ENCODE measurements at places on chromosomes 2 and 18.
A peak's percentile ranks its signal among the peaks of the same experiment; 100 is the strongest.

DNA sequence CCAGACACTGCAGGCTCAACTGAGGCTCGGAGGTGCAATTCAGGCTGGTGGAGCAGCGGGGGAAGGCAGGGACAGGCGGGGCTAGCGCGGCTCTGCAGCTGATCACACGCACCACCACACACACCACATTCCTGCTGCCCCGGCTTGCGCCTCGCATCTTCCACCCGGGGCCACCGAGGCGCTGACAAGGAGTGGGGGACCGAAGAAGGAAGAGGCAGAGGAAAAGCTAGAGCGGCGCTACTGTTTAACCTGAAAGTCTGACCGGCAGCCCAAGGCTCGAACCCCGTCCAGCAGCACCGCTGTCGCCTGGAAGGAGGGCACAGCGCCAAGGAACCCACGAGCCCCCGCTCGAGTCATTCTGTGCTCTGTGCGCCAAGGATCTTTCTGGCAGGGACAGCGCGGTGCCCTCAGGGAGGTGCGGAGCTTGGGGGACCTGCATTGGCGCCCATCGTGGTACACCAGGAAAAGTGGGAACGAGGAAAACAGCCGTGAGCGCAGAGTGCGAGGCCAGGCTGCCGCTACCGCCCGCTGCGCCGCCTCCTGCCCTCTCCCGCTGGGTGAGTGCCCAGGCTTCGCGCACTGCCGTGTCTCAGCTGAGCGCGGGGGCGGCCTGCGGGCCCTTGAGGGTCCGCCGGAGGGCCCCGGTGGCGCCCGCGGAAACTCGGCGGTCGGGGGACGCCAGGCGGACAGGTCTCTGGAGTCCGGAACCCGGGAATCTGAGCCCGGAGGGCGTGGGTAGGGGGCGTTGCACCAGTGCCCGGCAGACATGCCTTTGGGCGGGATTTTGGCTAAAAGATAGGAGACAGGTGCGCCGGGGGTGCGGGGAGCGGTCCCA, 860 bp upstream of the KCNJ3 start:
- DNase-seq, result peak; percentile 70

GRCh38 chr2:393711-394696, 106.1 kb upstream of the ALKAL2 start:
- no peak for DNase-seq

GRCh38 chr2:126863336-126864015, 35.2 kb upstream of the TEX51 start:
- DNase-seq, result peak; percentile 24

- no peak for DNase-seq
Observed at GRCh38 chr2:62158444-62159121, 37.3 kb upstream of the B3GNT2 start.

DNA sequence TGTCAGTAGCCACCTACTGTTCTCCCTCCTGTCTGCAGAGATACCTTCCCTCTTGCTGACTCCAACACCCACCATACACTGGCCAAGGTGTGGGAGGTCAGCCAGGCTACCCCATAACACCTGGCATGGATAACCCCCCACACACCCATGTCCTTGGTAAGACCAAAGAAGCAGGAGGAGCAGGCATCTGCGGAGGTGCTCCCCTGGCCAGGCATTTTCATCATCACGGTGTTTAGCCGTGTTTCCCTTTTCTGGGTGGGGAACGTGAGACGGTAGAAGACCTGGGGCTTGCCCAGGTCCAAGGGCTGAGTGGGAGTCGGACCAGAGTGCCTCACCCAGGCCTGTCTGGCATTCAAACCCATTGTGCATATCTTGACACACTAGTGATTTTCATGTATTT, 150.3 kb downstream of the SMAD7 start:
- DNase-seq, result peak; percentile 44

- DNase-seq, result peak; percentile 92
Observed at GRCh38 chr2:240851078-240851991, 17.3 kb upstream of the AGXT start.

- peak; percentile 59 for DNase-seq
Observed at GRCh38 chr2:28349546-28350165, 43.0 kb upstream of the FOSL2 start.

- no peak for DNase-seq
Observed at GRCh38 chr18:44799382-44799906, 118.8 kb downstream of the SETBP1 start.

- no peak for DNase-seq
Observed at GRCh38 chr2:142989273-142990204, 112.1 kb downstream of the KYNU start.

GRCh38 chr2:151882786-151883445, 54.7 kb upstream of the ARL5A start:
- DNase-seq, result no peak

- DNase-seq, result no peak
Observed at GRCh38 chr18:79706658-79707057, 27.1 kb downstream of the CTDP1 start.

- DNase-seq, result no peak
Observed at GRCh38 chr2:15802657-15803542, 137.4 kb upstream of the MYCN start.

- no peak for DNase-seq
Observed at GRCh38 chr2:223100061-223100511, 48.1 kb downstream of the KCNE4 start.

- no peak for DNase-seq
Observed at GRCh38 chr18:3634250-3634939, 184.4 kb downstream of the TGIF1 start.

GRCh38 chr2:136238286-136239078, 120.5 kb upstream of the CXCR4 start:
- no peak for DNase-seq

DNA sequence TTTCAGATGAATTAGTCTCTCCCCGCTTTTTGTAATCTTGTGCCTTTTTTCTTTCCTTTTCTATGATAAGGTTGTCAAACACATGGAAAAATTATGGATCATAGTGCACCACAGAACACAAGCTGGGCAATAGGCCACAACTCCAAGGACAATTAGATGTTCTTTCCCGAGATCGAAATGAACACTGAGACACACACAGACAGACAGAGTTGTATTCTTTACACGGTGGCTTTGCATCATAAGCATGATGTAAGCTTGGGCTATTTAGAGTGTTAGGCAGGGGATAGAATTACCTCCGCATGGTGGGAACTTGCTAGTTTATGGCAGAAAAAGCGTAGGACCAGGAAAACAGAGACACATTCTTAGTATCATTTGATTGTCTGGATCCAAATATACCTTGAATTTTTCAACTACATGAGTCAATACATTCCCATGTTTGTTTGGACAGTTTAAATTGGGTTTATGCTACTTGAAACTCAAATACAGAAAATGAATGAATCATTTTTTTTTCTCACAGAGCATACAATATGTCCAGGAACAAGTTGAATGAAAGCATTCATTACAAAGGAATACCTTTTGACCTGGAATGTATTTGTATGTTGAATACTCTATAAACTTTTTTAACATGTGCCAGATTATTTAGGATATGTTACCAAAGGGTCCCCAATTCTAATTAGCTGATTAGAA, 1611.5 kb upstream of the TMEFF2 start:
- no peak for DNase-seq

DNA sequence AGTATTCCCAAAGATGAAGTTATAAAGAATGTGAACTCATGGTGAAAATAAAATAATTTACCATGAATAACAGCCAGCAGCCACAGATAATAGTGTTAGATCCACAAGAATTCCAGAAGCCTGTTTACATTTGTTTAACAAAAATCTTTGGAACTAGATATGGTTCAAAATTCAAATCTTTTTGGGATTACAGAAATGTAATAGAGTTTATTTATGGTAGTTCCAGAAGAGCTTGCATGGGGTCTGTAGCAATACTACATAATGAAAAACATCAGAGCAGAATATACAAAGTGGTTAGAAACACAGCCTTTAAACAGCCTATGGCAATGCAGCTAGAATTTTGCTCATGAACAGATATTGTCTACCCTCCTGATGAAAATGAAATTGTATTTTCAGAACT, 179.1 kb downstream of the RDH14 start:
- no peak for DNase-seq
